ENCODE measurements at places on chromosomes 7 and 10.

DNA sequence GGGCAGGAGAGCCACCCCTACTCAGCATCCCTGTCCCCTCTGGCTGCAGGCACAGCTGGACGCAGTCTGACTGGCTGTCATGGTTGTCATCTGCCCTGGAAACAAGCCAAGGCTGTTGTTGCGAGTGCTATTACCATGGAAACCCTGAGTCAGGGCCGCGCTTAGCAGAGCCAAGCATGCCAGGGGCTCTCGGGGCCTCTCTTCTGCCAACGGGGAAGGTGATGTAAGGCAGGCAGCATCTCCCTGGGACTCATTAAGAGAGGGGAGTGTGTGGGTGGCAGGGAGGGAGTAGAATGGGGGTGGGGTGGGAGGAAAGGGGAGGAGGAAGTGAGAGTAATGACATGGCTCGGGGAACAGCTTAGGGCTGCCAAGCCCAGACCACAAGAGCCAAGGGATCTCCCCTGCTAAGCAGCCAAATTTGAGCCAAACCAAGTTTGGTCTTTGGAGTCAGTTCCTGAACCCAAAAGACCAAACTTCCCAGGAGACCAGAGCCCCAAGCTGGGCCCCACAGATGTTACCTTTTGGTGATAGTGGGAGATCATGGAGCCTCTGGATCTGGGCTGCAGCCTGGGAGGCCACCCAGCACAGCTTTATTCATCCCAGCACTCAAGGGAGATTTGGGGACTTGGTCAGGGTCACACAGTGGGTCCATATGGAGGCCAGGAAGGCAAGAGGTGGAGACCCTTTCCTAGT, 67.6 kb downstream of the TMEM130 start:
- peak; percentile 8 for DNase-seq

GRCh38 chr10:103739039-103739764, 116.2 kb downstream of the SH3PXD2A start:
- DNase-seq: peak; percentile 17

- no peak for DNase-seq
Observed at GRCh38 chr10:62492012-62492869, 118.1 kb downstream of the ZNF365 start.

DNA sequence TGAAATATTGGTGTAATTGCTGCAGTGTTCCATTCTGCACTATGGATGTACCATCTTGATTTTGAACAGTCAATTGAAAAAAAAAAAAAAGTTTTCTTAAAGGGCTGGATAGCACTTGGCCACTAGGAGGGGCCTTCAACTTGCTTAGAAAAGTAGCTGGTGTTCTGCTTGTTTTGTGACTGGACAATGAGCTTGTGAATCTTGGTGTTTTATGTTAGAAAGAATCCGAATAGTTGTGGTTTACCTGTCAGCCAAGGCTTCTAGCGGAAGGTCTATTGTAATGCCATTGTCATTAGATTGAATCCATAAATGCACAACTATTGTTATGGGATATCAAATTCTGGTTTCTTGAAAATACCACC, 77.1 kb downstream of the BMPER start:
- DNase-seq: no peak

GRCh38 chr10:90130321-90131086, 429.1 kb downstream of the KIF20B start:
- no peak for DNase-seq

GRCh38 chr7:116828281-116828680, 34.1 kb upstream of the CAPZA2 start:
- DNase-seq: no peak

GRCh38 chr7:94252971-94253370, 141.7 kb upstream of the COL1A2 start:
- DNase-seq: no peak

DNA sequence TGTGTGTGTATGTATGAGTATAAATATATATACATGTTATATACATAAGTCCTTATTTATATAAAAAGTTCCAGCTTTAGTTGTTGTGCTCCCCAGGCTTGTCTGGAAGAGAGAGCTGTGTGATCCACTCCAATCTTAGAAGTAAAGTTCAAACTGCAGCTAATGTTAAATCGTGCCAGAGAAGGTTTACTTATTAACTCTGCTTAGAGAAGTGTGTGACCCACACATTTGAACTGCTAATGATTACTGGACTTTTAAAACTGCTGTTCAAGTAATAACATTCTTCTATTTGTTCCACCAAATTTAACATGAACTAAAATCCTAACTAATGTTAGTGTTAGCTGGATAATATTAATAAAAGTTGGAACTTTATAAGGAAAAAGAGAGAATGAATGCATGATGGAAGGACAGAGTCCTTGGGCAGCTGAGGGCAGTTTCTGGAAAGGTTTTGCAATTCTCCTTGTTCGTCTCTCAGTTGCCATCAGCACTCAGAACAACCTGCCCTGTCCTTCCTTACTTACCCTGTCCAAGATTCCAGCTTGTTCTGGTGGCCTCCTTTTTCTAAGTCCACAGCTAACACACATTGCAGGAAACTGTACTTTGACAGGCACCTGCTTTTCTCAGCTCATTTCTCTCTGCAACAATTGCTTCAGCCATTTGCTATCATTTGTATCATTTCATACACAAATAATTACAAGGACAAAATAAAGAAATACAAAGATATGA, 162.6 kb downstream of the FAM107B start:
- no peak for DNase-seq

DNA sequence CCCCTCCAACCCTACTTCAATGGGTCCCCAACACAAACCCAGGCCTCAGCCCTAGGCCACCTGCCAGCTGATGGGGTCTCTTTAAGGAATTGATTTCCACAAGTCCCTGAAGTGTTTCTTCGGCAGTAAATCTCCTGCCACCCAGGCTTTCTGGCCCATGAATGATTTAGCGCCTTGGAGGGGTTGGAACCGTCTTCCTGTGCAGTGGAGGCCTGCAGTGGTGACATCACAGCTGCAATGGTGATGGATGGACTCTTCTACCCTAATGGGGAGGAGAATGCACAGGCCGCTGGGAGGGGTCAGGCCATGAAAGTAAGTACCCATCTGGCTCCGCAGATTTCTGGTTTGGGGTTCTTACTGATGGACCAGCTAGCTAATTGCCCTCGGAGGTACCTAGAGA, 163.8 kb downstream of the UBE2H start:
- no peak for DNase-seq

DNA sequence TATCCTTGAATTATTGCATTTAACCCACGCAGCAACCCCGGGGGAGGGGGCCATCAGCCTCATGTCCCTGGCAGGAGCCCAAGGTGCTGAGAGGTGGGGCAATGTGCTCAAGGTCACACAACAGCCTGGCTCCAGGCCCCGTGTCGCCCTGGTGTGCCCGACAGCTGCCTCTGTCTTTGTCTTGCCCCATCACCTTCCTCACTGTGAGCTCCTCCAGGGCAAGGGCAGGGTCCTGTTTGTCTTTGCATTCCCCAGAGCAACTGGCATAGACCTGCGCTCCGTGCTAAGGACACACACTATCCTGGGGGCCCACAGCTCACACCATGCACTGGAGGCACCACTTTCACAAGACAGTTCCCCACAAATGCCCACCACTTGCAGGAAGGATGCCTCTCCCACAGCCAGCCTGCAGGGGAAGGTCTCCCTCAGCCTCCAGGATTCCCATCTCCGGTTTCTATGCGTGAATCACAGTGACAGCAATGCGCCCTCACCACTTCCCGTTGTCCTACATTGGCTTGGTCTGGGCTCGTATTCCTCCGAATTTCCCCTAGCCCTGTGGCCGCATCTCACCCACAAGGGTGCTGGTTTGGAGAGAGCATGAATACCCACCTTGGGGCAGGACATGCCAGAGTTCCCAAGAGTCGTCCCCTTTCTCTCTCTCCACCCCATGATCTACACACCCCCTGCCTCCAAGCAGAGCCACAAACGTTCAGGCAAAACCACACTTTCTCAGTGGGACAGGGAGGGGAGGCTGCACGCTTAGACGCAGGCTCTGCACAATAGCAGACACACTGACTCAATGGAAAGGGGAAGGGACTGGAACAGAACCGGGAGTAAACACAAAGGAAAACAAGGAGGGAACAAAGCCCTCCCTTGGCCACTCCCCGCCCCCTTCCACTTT, 10.3 kb downstream of the ITPRIP start:
- peak; percentile 16 for DNase-seq

GRCh38 chr7:63041786-63042185, 956.9 kb upstream of the ZNF722 start:
- no peak for DNase-seq

DNA sequence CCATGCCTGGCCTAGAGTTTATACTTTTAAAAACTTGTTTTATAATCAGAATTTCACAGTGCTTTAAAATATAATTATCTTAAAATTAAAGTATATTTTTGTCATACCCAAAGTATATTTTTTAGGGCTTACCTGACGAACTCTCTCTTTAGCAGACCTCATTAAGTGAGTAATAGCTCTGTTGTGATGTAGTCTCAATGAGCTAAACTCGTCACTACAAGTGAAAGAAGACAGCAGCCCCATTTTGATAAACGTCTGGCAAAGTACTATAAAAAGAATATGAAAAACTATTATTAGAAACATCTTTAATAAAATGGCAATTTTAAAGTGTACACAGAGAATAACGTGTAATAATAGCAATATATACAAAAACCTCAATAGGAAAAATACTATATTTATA, 18.6 kb downstream of the ANKRD61 start:
- no peak for DNase-seq

DNA sequence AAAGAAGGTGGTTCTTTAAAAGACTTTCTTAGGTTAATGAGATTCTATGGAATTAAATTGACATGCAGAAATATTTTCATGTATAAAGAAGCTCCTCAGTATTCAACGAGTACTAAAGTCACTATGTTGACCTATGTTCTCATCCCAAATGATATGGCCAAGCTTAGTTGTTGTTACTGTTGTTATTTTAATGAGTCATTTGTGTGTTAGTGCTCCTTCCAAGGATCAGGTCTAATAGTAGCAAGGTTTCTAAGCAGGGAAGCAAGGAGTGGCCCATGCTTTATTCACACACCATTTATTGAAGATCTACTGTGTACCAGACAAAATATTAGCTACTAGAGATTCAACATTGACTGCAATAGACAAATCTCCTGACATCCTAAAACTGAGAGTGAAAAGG, 41.9 kb downstream of the LRRN3 start:
- DNase-seq: no peak

DNA sequence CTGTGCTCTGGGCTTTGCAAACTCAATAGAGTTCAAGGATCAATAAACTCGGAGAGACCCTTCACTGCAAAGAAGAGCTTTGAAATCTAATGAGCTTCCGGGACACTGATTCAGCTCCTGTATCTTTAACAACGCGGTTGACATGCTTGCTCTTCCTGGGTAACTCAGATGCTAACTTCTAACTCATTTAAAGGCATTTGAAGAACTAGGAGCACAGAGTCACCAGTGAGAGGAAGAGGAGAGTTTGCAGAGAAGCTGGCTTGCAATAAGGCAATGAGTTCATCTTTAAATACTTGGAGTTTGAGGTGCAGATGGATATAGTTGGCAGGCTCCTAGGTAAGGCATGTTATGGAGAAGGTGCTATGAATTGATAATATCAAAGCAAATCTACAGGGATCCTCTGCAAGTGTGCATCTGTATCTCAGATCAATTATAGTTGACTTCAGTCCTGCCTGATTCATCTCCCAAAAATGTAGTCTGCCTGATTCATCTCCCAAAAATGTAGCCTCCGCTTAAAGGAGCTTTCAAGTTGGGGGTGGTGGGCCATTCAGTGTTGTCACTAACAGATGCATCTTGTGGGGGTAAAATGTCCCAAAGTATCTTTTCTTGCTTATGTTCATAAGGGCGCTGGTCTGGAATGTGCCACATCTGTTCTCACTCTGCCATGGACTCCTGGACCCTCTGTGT, 182.5 kb upstream of the PRSS58 start:
- DNase-seq: no peak

DNA sequence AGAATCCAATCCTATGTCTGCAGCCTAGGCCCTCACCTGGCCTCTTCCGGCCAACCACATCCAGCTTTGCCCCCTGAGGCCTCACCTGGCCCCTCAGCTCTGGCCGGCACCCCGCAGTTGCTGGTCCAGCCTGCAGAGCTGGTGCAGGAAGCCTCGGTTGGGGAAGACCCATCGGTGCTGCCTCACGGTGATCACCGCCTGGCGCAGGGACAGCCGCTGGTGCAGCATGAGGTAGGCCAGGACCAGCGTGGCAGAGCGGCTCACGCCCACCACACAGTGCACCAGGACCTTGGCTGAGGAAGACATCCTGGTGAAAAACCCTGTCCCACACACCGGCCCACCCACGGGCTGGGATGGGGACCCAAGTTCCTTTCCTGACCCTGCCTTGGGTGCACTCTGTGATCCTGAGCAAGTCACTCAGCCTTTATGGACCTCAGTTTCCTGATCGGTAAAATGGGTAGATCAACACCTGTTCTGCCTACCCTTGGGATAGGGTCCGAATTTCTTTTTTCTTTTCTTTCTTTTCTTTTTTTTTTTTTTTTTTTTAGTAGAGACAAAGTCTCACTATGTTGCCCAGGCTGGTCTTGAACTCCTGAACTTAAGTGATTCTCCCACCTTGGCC, 5.8 kb upstream of the SAMD8 start:
- DNase-seq: no peak

DNA sequence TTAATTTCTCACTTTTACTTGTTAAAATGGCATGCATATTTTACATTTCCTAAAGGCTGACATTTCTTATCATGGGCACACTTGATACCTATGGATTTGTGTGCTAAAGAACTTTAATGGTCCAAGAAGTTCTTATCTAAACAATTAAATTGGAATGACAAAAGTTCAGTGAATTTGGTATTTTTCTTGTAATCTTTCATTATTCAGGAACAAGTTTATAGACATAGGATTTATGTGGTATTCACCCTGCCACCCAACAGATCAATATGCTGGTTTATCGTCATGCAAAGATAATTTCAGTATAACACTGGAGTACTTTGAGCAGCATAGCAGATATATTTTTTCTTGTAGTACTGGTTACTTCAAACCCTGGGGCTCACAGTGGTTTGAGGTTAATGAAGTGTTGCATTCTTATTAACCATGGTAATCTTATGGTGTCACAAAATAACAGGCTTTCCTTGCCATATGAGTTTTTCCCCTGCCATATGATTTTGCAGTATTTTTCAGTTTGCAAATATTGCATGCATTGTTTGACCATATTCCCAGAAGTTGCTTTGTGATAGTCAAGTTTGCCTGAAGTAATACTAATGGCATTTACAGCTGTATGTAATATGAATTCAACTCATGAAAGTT, 148.8 kb downstream of the PPP1R9A start:
- DNase-seq: no peak

DNA sequence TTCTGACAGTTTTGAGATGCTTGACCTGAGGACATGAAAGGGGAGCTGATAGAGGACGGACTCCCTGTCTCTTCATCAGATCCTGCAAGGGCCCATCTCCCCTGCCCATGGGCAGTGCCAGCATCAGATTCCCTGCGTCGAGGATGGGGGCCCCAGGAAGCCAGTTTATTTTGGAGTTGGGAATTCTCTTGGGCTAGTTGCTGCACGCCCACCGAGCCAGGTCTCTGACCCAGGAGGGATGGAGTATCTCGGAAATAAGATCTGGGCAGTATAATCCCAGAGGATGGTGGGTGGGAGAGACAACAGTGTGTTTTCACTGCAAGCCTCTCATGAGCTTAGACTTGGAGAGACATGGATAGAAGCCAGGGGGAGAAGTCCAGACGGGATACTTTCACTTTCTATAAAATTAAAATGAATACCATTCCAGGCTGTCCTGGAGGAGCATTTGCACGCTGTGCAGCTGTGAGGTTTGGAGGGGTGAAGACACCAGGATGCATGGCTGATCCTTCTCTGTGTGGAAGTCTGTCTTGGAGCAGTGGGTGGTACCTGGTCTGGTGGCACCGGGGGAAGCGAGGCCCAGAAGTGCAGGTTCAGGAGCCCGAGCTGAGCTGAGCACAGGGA, 25.8 kb downstream of the DOCK1 start:
- DNase-seq: no peak

GRCh38 chr7:148987010-148987750, 41.1 kb downstream of the PDIA4 start:
- peak; percentile 45 for DNase-seq

All from tibial nerve (tissue), 4 donors.